ENCODE measurements at places on chromosomes 5 and 9.
A peak's percentile ranks its signal among the peaks of the same experiment; 100 is the strongest.

GRCh38 chr9:108474356-108474755 is 381.4 kb downstream of the ACTL7B start:
- no peak for DNase-seq

GRCh38 chr5:81650987-81651386 is 99.9 kb downstream of the SSBP2 start:
- DNase-seq = no peak

DNA sequence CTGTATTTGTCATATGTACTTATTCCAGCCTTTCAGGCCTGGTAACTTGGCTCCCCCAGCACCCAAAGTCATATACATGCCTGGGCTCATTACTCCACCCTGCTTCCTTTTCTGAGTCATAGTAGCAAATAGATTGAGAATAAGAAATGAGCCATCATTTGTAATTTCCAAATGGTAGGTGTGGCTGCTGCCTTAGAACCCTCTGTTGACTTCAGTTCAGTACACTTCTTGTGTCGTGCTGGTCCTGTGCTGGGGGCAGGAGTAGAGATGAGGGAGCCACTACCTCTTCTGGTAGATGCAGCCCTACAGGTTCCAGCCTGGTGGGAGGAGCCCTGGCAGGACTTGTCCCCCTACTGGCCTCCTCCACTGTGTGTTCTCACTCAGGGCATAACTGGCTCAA is 11.1 kb downstream of the GM2A start:
- no peak for DNase-seq

DNA sequence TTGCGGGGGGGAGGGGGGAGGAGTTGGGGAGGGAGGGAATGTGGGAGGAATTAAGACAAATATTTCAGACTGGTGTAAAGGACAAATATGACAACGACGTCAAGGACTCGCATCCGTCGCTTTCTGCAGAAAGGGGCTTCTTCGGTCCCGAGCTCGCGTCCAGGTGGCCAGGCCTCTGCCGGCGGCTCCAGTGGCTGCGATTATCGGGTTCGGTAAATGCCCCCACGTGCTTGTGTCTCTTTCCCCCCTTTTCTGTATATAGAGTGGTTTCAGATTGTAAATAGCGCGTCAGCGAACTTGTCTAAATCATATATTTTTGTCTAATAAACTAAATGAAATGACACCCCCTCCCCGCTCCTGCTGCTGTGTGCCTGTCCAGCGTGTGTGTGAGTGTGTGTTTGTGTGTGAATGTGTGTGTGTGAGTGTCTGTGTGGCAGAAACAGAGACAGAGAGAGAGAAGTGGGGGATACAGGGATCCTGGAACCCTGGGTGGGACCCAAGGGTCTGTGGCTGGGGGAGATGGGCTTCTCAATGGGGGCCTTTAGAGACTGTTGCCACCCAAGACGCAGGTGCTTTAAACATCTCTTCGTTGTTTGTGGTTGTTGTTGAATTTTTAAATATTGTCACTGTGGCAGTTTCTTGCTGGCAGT is 5.6 kb downstream of the IRX1 start:
- no peak for DNase-seq

DNA sequence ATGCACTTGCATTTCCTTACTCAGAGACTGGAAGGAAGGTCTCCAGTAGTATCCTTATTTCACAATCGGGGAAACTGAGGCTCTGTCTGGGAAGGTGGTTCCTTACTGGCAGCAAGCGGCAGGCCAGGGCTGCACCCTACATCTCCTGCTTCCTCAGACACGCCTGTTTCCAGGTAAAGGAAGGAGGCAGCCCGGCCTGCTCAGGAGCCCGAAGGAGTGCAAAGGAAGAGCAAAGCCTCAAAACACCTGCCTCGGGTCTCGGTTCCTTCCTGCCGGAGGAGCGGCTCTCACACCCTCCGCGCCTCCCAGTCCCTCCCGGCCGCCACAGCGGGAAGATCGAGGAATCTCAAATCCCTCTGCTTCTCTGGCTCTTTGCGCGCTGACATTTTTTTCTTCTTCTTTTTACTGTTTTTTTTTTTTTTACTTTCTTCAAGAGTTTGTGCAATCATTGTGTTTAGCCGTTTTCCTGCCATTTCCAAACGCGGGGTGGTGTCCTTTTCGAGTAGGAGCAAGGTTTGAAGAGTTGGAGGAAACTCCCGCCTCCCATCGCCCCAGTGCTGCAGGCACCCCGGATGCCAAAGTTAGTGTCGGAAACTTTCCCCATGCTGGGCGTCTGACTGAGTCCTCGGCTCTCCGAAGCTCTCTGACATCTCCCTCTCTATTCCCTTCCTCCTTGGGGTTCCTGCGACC is 1.0 kb downstream of the GGTA1 start:
- DNase-seq = peak; percentile 35

DNA sequence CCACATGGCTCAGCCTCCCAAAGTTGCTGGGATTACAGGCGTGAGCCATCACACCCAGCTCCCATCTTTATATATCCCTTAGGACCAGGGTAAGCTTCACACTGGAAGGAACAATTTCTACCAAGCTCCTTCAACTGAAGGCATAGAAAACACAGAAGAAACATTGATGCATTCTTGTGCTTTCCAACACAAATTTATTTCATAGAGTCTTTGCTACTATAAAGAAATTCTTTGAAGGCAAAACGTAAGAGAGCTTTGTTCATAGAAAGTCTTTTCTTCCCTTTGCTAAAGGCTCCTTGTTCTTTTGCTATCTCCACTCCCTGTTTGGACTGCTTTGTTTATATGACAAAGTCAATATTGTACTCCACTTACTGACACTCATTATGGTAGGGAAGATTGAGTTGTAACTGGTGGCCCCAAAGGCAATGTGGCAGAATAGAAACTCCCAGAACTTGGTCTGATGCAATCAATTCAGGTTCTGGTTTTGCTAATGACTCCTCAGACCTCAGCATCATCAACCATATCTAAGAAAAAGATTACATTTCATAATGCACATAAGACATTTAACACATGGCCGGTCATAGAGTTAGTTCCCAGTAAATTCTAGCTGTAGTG is 97.4 kb upstream of the CLINT1 start:
- DNase-seq = peak; percentile 35

GRCh38 chr5:88883836-88884607 is 1.0 kb upstream of the MEF2C start:
- peak; percentile 72 for DNase-seq

Data from Ammon's horn (tissue), 1 donor.